ENCODE measurements at places on chromosomes 13 and 19.

DNA sequence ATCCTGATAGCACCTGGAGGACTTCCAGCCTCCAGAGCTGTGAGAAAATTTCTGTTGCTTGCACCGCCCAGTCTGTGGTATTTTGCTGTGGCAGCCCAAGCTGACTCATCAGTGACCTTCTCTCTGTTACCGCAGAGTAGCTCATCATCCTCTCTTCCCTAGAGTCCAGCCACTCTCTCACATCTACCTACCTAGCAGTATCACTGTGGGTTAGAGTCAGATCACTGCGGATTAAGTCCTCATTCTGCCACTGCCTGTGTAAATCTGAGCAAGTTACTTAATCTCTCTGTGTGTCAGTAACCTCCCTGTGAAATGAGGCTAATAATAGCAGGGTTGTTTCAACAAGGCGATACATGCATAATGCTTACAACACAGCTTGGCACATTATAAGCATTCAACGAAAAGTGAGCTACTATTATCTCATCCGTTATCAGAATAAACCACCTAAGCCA lies 40.3 kb upstream of the USPL1 start:
- DNase-seq, result no peak

DNA sequence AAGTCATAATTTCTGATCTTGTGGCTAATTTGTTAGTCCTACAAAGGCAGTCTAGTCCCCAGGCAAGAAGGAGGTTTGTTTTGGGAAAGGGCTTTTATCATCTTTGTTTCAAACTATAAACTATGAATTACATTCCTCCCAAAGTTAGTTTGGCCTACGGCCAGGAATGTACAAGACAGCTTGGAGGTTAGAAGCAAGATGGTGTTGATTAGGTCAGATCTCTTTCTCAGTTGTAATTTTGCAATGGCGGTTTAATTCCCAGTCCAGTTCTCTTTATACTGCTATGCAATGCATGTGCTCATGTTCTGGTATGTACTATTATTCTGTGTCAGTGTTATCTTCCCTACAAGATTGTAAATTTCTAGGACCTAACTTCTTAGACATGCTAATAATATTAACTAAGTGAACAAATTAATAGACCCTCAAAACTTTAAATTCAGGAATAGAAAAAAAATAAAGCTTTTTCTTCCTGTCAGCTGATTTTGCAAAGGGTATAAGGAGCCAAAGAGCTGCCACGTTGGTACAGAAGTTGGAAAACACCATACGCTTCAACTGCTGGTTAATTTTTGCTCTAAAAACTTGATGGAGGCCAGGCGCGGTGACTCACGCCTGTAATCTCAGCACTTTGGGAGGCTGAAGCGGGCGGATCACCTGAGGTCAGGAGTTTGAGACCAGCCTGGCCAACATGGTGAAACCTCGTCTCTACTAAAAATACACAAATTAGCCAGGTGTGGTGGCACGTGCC lies 1.3 kb upstream of the DNAJC15 start:
- no peak for DNase-seq

DNA sequence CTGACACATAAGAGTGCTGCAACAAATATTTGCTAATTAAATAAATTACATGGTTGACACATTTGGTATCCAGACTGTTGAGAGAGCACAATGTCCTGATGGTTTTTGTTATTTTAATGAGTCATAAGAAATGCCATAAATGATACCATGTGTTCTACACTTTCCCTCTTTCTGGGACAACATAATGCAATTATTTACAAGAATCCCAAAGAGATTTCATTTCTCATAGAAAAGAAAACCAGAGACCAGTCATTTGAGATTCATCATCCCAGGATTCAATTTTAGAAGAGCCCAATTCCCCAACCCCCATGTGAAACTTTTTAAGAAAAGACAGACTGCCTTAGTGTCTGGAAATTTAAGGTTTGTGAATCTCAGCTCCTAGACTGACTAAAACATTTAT lies 399.6 kb downstream of the DCT start:
- no peak for DNase-seq

GRCh38 chr13:73072239-73072900 lies 13.6 kb downstream of the KLF5 start:
- DNase-seq, result no peak

GRCh38 chr19:5339198-5339949 lies 1.2 kb downstream of the PTPRS start:
- no peak for DNase-seq

DNA sequence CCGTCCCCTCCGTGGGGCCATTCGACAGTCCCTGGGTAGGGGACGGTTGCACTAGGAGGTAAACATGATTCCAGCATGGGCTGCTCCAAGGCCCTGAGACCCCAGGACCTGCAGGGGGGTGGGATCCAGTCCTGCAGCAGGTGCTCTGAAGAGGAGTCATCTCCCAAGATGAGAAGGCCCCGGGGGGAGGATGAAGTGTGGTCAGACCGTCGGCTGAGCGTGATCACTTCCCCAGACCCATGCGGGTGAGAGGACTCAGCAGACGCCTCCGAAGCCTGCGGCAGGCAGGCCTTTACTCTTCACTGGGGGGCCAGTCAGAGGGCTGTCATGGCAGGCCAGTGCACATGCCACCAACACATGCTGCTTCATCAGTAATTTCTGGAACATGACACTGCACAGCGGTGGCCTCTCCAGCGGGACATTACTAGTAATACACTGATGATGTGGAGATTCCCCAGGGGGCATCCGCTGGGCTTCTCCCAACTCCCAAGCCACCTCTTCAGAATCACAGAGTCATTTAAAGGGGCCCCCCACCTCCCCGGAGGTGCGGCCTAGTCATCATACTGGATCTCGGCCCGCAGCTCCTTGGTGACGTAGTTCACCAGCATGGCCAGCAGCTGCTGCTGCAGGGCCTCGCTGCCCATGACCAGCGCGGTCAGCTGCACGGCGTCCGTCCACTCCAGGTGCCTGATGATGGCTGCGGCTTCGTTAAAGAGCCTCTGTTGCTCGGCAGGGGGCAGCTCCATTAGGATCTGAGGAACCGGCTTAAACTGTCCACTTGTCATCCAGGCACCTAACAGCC lies 12.7 kb downstream of the C19orf12 start:
- DNase-seq, result no peak

GRCh38 chr13:20815464-20815863 lies 41.7 kb upstream of the EEF1AKMT1 start:
- DNase-seq, result no peak

DNA sequence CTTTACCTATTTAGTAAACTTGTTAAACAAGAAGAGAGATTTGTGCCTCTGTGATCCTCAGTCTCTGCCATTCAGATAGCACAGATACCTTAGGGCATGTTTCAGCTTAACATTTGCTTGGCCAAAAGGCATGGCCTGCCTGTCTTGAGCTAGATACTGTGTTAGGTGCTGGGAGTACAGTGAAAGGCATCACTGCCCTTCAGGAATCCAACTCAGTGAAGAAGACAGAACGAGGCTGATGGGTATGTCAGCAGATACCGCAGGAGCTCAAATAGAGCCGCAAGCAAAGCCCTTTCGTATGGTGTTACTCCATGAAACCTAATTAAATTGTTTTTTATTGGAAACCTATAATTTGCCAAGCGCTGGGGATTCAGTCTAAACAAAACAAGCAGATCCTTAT lies 12.9 kb downstream of the ZNF507 start:
- no peak for DNase-seq

DNA sequence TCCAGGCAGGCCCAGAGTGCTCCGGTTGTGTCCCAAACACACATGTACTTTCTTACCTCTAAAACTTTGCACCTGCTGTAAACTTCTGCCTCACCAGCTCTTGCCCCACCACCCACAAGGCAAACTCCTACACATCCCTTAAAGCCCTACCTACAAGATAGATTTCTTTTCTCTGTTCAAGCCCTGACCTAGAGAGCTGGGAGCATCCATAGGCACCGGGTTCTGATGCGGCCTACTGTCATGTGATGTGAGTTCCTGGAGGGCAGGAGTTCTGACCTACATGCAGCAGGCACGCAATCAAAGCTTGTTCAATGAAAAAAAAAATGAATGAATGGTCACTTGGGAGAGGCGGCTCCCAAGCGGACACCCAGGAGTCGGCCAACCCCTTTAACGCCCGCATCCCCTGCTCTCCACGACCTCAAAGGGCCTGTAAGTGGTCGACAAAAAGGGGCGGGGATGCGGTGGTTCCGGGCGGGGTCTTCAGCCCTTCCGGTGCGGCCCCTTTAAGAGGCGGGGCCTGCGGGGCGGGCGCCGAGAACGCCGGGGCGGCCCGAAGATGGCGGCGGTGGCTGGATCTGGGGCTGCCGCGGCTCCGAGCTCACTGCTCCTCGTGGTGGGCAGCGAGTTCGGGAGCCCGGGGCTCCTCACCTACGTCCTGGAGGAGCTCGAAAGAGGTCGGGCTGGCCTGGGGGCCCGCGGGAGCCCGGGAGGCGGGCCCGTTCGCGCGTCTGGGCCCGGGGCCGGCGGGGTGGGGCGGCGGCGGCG lies at the start of gene MAP1S:
MAP1S (plus strand) TSS at position 534 of the 765 bp plus-strand sequence; CDS start at position 557, 23 bp downstream.
- DNase-seq, result peak; percentile 91

GRCh38 chr19:35124098-35125060 lies 8.8 kb downstream of the FXYD3 start:
- DNase-seq, result peak; percentile 98
